ENCODE measurements at places on chromosomes 6 and 20.

DNA sequence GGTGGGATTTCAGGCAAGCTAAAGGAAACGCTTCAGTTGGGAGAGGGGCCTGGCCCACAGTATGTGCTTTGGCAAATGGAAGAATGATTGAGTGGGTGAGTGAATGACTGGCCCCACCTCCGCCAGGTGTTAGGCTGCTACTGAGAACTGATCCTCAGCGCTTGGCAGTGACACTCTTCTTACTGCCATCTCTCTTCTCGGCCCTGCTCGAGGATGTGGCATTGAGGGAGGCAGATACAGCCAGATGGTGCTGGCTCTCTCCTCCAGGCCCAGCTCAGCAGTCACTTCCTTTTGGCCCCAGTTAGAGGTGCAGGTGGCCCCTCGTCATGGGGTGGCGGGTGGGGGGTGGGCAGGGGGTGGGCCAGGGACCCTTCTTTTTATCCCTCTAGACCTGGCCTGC, 38.9 kb upstream of the KCNK5 start:
- DNase-seq = no peak

DNA sequence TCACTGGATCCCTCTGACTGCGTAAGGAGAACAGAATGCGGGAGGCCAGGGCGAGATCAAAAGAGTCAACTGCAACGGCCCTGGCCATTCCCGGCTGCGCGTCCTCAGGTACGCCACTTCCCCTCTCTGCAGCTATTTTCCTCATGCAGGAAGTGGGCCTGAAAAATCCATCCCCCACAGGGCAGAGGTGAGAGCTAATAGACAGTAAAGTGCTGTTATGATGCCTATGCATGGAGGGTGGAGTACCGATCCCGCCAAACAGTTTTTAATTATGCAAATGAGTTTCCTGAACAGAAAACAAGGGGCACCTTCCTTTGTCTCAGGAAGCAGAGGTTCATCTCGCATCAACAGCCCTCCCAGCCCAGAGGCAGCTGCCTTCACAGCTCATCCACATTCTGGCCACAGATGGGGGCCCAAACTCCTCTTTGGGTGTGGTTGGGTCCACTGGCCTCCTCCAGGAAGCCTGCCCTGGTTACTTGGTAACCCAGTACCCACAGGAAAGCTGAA, 9.3 kb downstream of the PREX1 start:
- no peak for DNase-seq

GRCh38 chr6:143544011-143544696, 32.6 kb upstream of the FUCA2 start:
- DNase-seq = no peak

DNA sequence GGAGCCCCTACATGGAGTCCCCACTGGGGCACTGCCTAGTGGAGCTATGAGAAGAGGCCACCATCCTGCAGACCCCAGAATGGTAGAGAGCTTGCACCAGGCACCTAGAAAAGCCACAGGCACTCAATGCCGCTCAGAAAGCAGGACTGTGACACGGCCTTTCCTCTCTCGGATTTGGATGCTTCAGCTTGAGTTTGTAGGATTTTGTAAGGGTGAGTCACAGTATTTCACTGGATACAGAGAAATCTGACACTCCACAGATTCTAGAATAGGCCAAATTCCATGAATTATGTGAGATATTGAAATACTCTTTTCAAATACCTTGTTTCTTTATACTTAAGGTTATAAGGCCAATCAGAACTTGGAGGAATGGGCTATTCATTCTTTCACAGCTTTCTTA, 424.5 kb downstream of the HTR1B start:
- DNase-seq = peak; percentile 75

DNA sequence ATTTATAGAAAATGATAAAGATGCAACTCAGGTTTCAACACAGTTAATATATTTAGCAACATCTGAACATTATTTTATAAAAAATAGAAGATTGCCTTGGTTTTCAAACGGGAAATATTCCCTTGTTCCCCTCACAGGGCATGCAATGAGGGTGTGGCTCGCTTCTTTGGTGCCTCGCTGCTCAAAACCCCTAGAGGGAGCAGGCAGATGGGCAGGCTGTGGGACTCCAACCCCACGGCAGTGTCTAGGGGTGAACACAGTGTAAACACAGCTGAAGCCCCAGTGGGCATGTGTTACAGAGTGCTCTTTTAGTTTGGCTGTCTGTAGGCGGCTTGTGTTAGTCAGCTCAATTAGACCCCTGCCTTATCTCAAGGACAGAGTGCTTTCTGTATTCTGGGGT, 560.8 kb upstream of the IMPG1 start:
- no peak for DNase-seq

DNA sequence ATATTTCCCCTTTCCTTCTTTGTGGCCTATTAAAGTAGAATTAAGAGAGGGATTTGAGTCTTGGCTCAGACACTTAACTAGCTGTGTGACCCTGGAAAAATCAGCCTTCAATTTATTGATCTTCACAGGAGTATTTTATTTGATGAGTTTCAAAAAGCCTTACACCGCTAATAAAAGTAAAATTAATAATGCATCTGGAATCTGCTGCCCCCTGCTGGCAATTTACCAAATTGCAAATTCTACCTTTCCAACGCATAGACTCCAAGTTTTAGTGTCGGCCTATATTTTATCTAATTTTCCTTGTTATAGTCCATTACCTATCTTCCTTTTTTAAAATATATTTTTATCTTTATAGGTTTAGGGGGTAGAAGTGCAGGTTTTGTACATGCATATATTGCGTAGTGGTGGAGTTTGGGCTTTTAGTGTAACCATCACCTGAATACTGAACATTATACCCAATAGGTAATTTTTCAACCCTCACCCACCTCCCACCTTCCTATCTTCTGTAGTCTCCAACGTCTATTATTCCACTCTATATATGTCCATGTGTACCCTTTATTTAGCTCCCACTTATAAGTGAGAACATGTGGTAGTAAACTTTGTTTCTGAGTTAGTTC, 46.3 kb downstream of the GOPC start:
- no peak for DNase-seq

- DNase-seq = peak; percentile 95
These were observed 217.5 kb downstream of the GJA1 start for GRCh38 chr6:121652726-121653623.

DNA sequence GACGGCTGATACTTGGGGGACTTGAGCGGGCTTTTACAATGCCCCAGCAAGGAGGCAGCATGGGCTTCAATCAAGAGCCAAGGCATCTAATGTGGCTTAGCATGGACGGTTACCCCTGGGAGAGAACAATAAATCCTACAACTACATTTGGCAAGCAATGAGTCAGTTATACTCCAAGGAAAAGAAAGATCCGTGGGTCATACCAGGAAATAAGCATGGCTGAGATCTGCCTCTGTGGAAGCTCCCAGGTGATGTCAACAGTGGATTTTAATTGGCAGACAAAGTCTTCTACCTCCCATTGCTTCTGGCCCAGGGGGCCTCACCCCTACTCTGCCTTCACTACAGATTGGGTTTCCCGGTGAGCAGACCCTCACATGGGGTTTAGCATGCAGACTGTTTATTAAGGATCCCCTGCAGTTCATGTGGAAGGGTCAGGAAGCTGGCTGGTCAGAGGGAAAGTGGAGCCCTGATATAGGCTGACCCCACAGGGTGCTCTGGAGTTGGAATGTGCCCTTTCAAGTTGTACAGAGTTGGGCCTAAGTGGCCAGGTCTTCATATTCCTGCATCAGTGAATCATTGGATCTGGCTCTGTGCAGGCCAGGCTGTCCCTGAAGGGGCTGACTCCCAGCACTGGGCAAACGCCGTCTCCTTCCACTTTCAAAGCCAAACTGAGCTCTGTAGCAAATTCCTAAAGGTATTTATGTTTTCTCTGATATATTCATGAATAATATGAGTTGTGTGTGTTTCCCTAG, 91.3 kb upstream of the GGTLC1 start:
- no peak for DNase-seq

GRCh38 chr6:108626777-108627176, 66.1 kb downstream of the FOXO3 start:
- DNase-seq = no peak

GRCh38 chr20:4726710-4727397, 5.1 kb downstream of the PRND start:
- DNase-seq = peak; percentile 78

GRCh38 chr6:32203426-32204267, 11.2 kb upstream of the GPSM3 start:
- DNase-seq = no peak

DNA sequence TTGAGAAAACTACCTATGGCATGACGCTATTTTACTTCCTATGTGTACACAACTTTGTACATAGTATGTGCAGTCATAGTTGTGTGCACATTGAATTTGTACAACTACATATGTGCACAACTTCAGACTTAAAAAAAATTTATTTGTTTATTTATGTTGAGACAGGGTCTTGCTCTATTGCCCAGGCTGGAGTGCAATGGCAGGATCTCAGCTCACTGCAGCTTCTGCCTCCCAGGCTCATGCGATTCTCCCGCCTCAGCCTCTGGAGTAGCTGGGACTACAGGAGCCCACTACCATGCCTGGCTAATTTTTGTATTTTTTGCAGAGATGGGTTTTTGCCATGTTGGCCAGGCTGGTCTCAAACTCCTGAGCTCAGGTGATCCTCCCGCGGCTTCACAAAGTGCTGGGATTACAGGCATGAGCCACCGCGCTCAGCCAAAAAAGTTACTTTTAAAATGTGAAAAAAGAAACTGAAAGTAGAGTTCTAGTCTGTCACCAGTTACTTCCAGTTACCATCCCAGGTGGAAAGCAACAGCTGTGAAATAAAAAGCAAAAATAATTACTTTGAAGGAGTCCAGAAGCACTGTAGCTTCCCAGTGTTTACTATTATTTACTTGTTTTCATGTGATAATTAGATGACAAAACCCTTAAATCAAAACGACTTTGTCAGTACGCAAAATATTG, 1.7 kb upstream of the ZKSCAN8 start:
- DNase-seq = no peak

- no peak for DNase-seq
These were observed 19.8 kb downstream of the FKBP5 start for GRCh38 chr6:35668744-35669450.

GRCh38 chr20:5820738-5821137, 70.5 kb downstream of the SHLD1 start:
- no peak for DNase-seq

GRCh38 chr6:127518710-127519468, at the start of gene MTCL3:
TSS of gene MTCL3 (minus strand) at chr6:127519335.
- DNase-seq = peak; percentile 57

DNA sequence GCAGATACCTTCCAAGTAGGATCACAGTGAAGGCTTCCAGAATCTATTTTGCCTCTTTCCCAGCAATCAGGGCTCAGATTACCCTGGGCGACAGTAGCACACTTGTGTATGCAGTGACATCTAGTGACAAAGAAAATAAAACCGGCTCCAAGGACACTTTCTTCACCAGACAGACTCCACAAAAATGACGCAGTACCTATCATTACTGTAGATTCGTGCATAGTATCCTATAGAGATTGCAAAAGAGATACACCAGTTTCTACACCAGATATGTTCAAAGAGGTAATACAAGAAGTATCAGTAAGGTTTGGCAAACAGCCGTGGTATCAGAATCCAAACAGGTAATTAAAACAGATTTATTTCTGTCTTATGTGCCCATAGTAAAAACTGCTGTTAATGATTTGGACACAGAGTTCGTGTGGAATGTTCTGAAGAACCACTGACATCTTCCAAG, 600.4 kb upstream of the JAG1 start:
- peak; percentile 69 for DNase-seq

- no peak for DNase-seq
These were observed 28.9 kb downstream of the CDH26 start for GRCh38 chr20:59987135-59987534.

DNA sequence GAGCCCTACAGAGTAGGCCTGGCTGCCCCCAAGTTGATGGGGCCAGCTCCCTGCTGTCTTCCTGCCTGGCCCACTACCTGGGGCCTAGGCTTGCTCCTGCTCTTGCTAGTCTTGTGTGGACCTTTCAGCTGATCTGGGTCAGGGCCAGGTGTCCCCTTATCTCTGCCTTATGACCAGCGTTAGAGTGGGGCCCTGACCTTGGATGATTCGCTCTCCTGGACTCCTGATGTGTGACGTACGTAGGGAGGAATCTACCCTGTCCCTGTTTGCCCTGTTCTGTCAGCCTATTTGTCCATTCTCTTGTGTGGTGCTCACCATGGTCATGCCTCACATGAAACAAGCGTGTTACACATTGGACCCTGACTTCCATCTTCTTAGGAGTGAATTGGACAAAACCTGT, 571.8 kb downstream of the QKI start:
- DNase-seq = peak; percentile 27

- no peak for DNase-seq
These were observed 24.6 kb upstream of the MLN start for GRCh38 chr6:33828452-33828763.

DNA sequence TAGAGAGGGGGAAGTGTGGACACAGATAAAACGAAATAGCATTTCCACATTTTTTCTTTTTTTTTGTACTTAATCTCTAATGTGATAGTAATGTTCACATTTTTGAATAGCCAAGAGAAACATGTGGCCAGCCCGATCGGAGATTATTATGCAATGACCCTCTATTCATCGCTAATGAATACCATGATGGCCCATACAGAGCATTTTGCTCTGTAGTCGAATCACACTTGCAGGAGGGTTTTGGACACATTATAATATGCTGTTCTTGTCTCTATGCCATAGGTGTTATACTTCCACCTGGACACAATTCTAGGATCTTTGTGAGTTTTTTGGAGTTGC, 60.1 kb downstream of the MTHFD1L start:
- peak; percentile 61 for DNase-seq

- DNase-seq = peak; percentile 48
These were observed 68.1 kb upstream of the TXNDC5 start for GRCh38 chr6:7978736-7979135.

DNA sequence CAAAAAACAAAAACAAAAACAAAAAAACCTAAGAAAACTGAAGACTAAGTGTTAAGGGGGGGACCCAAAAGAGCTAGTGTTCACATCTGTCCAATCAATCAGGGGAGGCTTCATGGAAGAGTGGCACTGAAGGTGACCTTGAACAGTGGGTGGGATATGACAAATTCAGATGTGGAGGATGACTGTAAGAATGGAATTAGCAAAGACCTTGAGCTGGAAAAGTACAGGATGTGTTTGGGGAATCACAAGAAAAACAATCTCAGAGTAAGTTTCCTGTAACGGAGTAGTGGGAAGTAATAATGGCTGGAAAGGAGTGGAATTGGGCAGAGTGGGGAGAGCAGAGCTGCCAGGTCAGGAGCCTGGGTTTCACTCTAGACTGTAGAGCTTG, 2.9 kb upstream of the IER3 start:
- DNase-seq = no peak

DNA sequence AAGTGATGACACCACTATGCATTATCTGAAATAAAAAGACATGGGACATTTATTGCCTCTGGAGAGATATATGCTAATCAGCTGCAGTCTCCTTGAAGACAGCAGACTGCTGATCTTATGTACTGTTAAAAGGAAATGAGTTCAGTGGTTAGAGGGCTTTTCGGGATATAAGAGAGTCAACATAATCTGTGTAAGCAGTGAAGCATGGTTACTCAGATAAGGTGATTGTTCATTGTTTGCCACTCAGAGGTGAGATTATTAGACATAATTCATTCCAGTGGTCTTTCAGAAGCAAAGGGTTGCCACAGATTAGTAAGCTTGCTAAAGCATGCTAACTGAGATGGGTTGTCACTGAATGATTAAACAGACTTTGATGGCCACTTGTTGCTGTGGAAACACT, 1450.7 kb upstream of the ADGRB3 start:
- DNase-seq = no peak
